Trophoblast cell (in vitro differentiated cells and primary cell): ENCODE measurements at places on chromosomes 6 and 20.

DNA sequence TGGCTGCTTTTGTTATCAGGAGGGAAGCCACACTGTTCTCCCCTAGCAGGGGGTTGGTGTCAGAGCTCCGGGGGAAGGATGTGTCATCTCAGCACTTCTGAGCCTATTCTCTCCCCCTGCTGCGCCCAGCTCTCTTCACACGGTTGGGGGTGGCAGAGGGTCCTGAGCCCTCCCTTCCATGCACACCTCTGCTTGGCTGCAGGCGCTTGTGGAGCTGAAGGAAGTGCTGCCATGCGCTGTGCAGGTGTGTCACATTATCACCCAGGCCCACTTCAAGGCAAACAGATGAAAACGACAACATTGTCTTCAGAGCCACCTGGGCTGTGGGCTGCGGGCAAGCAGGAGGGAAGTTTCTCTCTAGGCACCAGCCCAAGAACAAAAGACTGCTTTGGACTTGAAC, 263.4 kb downstream of the BMP7 start:
- H3K27ac ChIP-seq = peak overlapping the region; percentile 18
- no peak overlapping the region for H3K4me3 ChIP-seq
- H3K36me3 ChIP-seq = no peaks in the 10 kb centered on the region
- no peaks in the 10 kb centered on the region for H3K27me3 ChIP-seq

GRCh38 chr6:32148289-32149091, 3.2 kb downstream of the PRRT1 start:
- H3K4me3 ChIP-seq = no peak overlapping the region
- H3K27ac ChIP-seq = no peak overlapping the region
- H3K36me3 ChIP-seq = no peaks in the 10 kb centered on the region
- H3K27me3 ChIP-seq = peaks cover 20% of the 10 kb centered on the region

DNA sequence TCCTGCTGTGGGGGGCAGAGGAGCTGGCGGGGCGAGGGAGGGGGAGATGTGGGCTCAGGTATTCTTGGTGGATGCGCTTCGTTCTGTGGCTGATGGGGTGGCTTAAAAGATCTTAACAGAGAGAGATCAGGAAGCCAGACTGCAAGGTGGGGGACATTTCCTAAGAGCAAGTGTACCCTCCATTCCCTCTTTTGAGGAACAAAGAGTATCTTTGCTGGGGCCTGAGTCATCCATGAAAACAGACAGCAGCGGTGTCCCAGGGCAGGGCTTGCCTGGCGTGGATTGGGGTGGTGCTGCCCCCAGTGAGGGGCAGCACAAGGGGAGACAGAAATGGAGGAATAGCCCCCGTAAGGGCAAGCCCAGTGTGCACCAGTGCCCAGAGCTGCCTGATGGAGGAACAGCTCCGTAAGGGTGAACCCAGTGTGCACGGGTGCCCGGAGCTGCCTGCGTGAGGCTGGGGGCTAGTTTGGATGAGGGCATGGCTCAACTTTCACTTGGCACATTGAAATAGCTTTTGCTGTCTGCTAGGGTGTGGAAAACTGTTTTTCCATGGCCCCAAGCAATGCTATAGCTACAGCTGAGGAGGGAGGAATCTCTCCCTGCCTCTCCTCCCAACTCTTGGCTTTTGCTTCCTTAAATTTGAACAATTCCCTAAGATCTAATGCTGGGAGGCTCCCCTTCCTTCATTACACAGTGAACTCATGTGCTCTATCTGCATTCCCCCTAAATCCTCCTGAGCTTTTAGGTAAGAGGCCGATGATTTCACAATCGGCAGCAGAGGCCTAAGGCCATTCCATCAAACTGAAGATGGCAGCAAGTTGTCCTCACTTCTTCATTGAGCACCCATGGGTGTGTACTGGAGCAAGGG, 12.9 kb downstream of the MAPK13 start:
- H3K27me3 ChIP-seq = no peaks in the 10 kb centered on the region
- H3K4me1 ChIP-seq = no peaks in the 10 kb centered on the region
- H3K4me3 ChIP-seq = no peak overlapping the region
- H3K27ac ChIP-seq = no peak overlapping the region
- no peak for DNase-seq

GRCh38 chr6:33313105-33313708, 671 bp downstream of the TAPBP start:
- H3K27ac ChIP-seq = peak overlapping the region; percentile 65
- no peaks in the 10 kb centered on the region for H3K27me3 ChIP-seq
- peak overlapping the region; percentile 84 for H3K4me3 ChIP-seq
- H3K36me3 ChIP-seq = peaks cover 9% of the 10 kb centered on the region

DNA sequence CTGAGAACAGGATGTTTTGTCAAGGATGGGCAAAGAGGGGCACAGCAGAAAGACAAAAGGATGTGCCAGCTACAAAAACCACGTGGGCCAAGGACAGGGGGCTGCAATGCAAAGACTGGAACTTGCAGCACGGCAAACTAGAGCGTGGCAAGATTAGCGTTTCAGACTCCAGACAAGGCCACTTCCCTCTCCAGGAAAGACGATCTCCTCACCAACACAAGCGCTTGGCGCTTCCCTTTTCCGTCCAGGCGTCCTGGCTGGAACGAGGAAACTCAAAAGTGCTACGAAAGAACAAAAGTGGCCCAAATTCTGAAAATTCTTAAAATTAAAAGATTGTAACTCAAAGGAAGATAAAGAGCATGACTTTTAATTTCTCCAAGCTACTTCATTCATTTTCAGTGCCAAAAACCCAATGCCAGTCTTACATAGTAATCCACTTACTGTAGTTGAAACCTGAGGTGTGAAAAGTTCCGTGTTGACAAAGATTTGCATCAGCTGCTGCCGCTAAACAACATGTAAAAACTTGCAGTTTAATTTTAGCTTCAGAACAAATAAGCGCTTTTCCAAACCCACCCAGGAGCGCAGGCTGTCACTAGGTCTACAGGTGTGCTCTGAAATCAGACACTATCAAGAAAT, 207.1 kb upstream of the RREB1 start:
- no peak overlapping the region for H3K27ac ChIP-seq
- no peak for DNase-seq
- no peaks in the 10 kb centered on the region for H3K36me3 ChIP-seq
- no peaks in the 10 kb centered on the region for H3K27me3 ChIP-seq

DNA sequence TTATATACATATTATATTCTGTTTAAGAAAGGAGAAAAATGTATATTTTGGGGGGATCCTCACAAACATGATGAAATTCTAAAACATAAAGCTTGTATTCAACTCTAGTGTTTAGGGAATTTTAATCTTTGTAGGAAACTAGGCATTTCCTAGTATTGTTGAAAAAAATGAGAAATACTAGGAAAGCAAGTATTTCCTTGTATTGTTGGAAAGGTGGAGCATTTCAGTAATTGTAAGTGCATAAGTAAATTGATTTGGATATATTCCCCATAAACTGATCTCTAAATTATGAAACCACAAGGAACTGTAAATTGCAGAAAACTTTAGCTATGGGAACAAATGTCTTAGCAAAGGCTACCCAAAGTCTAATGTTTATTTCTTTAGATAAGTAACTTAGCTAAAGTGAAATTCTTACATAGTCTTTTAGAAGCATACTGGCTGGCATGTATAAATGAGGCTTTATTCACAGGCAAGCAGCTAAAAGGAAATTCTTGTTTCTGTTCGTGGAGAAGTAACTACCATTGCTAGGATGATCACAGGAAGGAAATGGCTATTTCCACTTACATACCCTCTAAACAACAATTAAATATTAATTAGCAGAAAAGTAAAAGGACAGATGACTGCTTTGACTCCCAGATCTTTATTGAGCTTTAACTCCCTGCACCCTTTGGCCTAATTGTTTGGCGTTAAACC, 19.9 kb upstream of the NRN1 start:
- H3K36me3 ChIP-seq = no peaks in the 10 kb centered on the region
- H3K4me1 ChIP-seq = no peaks in the 10 kb centered on the region
- DNase-seq = no peak
- no peak overlapping the region for H3K4me3 ChIP-seq
- no peaks in the 10 kb centered on the region for H3K27me3 ChIP-seq

GRCh38 chr20:58577871-58578598, 62.8 kb upstream of the APCDD1L start:
- no peak for DNase-seq
- no peaks in the 10 kb centered on the region for H3K4me1 ChIP-seq
- no peaks in the 10 kb centered on the region for H3K36me3 ChIP-seq
- H3K4me3 ChIP-seq = no peak overlapping the region
- peaks cover 4% of the 10 kb centered on the region for H3K27me3 ChIP-seq

GRCh38 chr6:42777126-42777822, 4.6 kb upstream of the BICRAL start:
- H3K4me3 ChIP-seq = no peak overlapping the region
- no peak for DNase-seq
- no peak overlapping the region for H3K27ac ChIP-seq
- peaks cover 2% of the 10 kb centered on the region for H3K4me1 ChIP-seq
- H3K27me3 ChIP-seq = no peaks in the 10 kb centered on the region

DNA sequence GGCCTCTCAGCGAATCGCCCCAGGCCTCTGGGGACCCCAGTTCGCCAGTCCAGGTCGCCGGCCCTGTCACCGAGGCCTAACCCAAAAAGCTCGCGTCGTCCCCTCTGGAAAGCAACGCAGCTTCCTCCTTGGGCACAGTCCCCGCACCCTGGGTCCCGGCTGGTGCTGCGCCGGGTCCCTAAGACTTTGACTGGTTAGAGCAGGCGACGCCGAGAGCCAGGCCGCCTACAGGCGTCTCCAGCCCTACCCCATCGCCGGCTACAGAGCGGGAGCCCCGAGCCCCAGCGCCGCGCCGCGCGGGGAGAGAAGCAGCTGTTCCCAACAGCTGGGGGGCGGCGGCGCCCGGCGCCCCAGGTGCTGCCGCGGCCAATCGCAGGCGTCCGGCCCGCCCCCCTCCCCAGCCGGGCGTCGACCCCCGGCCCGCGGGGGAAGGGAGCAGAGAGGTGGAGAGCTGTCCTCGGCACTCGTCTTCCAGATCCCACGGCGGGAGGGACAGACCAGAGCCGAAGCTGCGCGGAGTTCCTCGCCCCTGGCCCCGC, 540 bp upstream of the RBM24 start:
- peaks cover 19% of the 10 kb centered on the region for H3K27me3 ChIP-seq
- peaks cover 6% of the 10 kb centered on the region for H3K4me1 ChIP-seq
- H3K27ac ChIP-seq = no peak overlapping the region
- H3K4me3 ChIP-seq = peak overlapping the region; percentile 80

DNA sequence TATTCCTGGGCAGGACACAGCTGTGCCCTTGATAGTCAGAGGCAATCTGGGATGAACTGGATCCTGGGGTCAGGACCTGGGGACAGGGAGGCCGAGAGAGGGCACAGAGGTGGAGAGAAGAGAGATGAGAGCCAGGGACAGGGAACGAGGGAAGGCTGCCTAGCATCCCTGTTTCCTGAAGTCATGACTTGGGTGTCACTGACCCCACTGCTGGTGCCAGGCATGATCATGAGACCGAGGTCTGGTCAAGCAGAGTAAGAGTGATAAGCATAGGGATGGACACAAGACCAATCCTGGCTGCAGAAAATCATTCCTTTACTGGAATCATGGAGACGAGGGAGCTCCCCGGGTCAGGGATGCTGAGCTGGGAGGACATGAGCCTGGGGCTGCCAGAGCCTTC, 36.1 kb downstream of the FAM110A start:
- H3K27me3 ChIP-seq = no peaks in the 10 kb centered on the region
- H3K36me3 ChIP-seq = no peaks in the 10 kb centered on the region
- no peak overlapping the region for H3K4me3 ChIP-seq
- DNase-seq = no peak
- H3K4me1 ChIP-seq = peaks cover 6% of the 10 kb centered on the region

- H3K27me3 ChIP-seq = no peaks in the 10 kb centered on the region
- H3K36me3 ChIP-seq = no peaks in the 10 kb centered on the region
- no peak overlapping the region for H3K27ac ChIP-seq
- H3K4me1 ChIP-seq = no peaks in the 10 kb centered on the region
- no peak overlapping the region for H3K4me3 ChIP-seq
Observed at GRCh38 chr6:142913511-142914047, 31.4 kb downstream of the HIVEP2 start.

- no peak overlapping the region for H3K4me3 ChIP-seq
- no peaks in the 10 kb centered on the region for H3K27me3 ChIP-seq
- H3K4me1 ChIP-seq = peaks cover 7% of the 10 kb centered on the region
Observed at GRCh38 chr6:108648191-108648590, 87.5 kb downstream of the FOXO3 start.

DNA sequence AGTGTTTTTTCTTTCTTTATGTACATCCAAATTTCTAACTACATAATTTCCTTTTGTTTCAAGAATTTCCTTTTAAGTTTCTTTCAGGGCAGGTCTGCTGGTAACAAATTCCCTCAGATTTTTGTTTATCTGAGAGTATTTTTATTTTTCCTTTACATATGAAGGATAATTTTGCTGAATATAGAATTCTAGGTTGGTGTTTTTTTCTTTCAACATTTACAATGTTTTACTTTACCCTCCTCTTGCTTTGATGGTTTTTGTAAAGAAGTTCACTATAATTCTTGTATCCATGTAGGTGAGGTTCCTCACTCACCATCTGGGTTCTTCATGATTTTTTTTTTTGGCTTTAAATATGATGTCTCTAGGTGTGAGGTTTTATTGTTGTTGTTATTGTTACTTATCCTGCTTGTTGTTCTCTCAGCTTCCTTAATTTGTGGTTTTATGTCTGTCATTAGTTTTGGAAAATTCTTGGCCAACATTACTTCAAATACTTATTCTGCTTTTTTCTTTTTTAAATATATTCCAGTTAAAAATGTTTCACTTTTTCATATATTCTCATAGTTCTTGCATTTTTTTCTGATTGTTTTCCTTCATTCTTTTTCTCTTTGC, 580.1 kb upstream of the CITED2 start:
- no peak for DNase-seq
- H3K27ac ChIP-seq = no peak overlapping the region
- H3K4me3 ChIP-seq = no peak overlapping the region
- H3K27me3 ChIP-seq = no peaks in the 10 kb centered on the region
- H3K4me1 ChIP-seq = no peaks in the 10 kb centered on the region
- no peaks in the 10 kb centered on the region for H3K36me3 ChIP-seq

DNA sequence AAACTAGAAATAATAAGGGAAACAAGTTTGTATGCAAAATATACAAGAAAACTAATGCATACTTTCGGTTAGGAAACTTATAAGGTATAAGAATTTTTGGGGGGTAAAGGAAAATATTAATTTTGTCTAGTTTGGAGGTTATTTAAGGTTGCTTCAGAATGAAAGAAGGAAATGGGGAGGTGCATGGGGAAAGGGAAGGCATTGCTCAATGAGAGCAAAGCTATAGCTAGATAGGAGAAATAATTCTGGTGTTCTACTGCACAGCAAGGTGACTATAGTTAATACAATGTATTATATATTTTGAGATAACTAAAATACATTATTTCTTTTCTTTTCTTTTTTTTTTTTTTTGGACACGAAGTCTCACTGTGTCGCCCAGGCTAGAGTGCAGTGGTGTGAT, 5.4 kb upstream of the MYMX start:
- H3K27ac ChIP-seq = no peak overlapping the region
- H3K27me3 ChIP-seq = no peaks in the 10 kb centered on the region
- no peak for DNase-seq
- no peaks in the 10 kb centered on the region for H3K36me3 ChIP-seq
- H3K4me1 ChIP-seq = peaks cover 8% of the 10 kb centered on the region

GRCh38 chr20:40786336-40786735, 97.3 kb upstream of the MAFB start:
- no peak overlapping the region for H3K4me3 ChIP-seq
- no peaks in the 10 kb centered on the region for H3K27me3 ChIP-seq
- H3K4me1 ChIP-seq = no peaks in the 10 kb centered on the region
- H3K27ac ChIP-seq = no peak overlapping the region
- no peak for DNase-seq
- H3K36me3 ChIP-seq = no peaks in the 10 kb centered on the region

GRCh38 chr20:1876975-1877608, 18.1 kb upstream of the SIRPA start:
- no peak for DNase-seq
- no peaks in the 10 kb centered on the region for H3K36me3 ChIP-seq
- no peaks in the 10 kb centered on the region for H3K27me3 ChIP-seq
- no peaks in the 10 kb centered on the region for H3K4me1 ChIP-seq

GRCh38 chr6:30790724-30791383, 46.5 kb upstream of the IER3 start:
- peaks cover 7% of the 10 kb centered on the region for H3K4me1 ChIP-seq
- H3K27ac ChIP-seq = no peak overlapping the region
